ENCODE measurements at places on chromosomes 7 and 10. TPM values are rescaled to one million over a fixed set of nuclear protein-coding genes. Genes with fewer than 3 reads are reported as not detected.

The MCM10 gene
- 1.9 TPM for polyA plus RNA-seq

The IQCE gene
- polyA plus RNA-seq, result 11.1 TPM

The AOC1 gene
- polyA plus RNA-seq, result 325 TPM

The EFCAB10 gene
- polyA plus RNA-seq, result not detected

The HABP2 gene
- polyA plus RNA-seq, result not detected

The PNLIPRP3 gene
- 0.12 TPM for polyA plus RNA-seq

The NOS3 gene
- polyA plus RNA-seq, result 8.9 TPM

The BTBD16 gene
- polyA plus RNA-seq, result 0.18 TPM

The C7orf57 gene
- 0.04 TPM for polyA plus RNA-seq

The ANKRD61 gene
- 0.67 TPM for polyA plus RNA-seq

The NT5C3A gene
- polyA plus RNA-seq, result 96.5 TPM

The HOXA6 gene
- polyA plus RNA-seq, result 0.46 TPM

- no peak for DNase-seq
These were observed 128.4 kb downstream of the GRK5 start for GRCh38 chr10:119335671-119336353.

- DNase-seq, result no peak
These were observed 107.3 kb downstream of the SMURF1 start for GRCh38 chr7:99036546-99037111.

GRCh38 chr7:116211006-116211912 is 920 bp downstream of the TES start:
- DNase-seq, result peak; percentile 96

GRCh38 chr10:23754179-23754578 is 315.3 kb downstream of the OTUD1 start:
- DNase-seq, result no peak

- DNase-seq, result no peak
These were observed 37.1 kb downstream of the CAMK2B start for GRCh38 chr7:44288381-44288685.

DNA sequence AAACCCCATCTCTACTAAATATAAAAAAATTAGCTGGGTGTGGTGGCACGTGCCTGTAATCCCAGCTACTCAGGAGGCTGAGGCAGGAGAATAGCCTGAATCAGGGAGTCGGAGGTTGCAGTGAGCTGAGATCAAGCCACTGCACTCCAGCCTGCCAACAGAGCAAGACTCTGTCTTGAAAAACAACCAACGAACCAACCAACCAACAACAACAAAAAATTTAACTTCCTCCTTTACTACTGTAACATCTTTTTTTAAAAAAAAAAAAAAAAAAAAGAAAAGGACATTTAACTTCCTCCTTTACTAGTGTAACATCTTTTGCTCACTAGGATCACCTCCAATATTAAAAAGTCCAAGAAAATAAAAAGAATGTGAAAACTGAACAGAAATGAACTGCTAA is 92.3 kb upstream of the TMEM168 start:
- DNase-seq, result no peak

GRCh38 chr7:144827621-144828020 is 8.2 kb downstream of the TPK1 start:
- DNase-seq, result no peak

DNA sequence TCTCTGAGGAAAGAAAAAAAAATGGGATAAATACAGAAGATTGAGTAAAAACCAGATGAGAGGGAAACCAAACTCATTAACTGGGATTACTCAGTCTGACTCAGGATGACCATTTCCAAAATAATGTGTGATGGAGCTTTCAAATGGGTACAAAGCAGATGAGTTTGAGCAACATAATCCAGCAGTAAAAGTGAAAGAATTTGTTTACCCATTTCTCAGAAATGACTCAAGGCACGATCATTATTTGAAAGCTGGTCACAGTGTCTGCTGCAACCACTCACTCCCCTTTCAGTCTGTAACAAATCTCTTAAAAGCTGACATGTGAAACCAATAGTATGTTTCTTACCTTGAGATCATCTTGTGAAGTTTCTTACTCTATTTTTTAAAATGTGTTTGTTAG is 104.7 kb upstream of the KLF14 start:
- DNase-seq, result no peak

GRCh38 chr7:12091231-12091630 is 119.9 kb upstream of the TMEM106B start:
- no peak for DNase-seq

DNA sequence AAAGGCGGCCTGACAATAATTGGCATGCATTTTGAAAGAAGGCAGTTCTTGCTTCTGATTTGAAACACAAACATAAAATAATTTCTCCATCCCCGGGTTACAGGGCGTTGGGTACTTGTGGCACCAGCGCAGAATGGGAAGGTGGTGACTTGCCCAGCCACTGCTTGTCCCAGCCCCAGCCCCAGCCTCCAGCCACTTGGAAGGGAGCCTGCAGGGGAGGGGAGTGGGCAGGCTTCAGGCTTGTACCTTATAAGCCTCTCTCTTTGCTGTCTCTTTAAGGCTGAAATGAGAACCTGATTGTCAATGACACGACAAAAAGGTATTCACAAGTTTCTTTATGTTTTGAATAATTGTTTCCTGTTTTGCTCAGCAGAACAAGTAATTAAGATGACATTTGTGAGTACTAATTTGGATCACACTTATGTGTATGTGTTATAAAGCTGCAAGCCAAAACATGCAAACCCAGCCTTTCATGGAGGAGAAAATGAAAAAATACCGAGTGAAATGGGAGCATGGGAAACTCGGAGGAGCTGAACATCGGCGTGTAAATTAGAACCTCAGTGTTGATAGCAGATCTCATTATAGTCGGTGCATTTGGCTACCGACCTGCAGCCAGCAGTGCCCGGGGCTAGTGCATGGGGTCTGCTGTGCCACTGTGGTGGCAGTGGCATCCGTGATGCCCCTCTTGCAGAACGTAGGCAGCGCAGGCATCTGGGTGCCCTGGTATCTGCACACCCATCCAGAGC is 129.9 kb downstream of the EBF3 start:
- no peak for DNase-seq

DNA sequence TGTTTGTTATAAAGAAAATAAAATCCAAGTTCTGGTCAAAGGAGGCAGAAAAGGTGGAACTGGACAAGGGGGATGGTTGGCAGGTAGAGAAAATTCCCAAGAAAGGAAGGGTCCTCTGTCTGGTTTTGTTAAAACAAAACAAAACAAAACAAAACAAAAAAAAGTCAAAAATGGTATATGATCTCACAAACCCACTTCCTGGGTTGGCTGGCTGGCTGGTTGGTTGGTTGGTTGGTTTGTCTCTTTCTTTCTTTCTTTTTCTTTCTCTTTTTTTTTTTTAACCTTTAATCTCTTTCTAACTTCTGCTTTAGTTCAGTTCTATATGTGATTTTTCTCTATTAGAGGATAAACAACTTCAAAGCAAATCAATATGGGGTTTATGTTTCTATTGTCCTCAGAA is 41.1 kb upstream of the CPN1 start:
- DNase-seq, result no peak

DNA sequence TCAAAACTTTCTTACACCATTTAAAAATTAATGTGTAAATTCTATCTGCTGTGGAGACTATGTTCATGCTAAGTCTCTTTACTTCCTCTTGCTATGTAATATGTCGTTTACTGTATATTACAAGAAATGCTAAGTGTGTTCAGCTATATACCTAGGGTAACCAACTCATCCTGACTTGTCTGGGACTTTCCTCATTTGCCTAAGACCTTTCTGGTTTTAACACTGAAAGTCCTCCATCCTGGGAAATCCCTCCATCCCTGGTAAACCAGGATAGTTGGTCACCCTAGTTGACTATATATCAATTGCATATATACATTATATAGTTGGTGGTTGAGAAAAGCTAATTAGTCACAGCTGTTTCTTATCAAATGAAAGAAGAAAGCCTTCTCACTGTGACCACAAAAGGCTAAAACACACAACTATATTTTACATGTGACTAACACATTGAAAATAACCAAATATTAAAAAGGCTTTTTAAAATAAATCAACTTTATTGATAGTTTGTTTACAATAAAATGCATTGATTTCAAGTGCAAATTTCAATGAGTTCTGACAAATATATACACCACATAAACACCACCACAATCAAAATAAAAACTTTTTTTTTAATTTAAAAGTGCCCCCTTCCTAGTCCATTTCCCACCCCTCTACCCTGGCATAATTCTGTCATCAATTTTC is 167.7 kb upstream of the INHBA start:
- no peak for DNase-seq

- DNase-seq, result no peak
These were observed 105.3 kb upstream of the FAM20C start for GRCh38 chr7:87047-87446.

DNA sequence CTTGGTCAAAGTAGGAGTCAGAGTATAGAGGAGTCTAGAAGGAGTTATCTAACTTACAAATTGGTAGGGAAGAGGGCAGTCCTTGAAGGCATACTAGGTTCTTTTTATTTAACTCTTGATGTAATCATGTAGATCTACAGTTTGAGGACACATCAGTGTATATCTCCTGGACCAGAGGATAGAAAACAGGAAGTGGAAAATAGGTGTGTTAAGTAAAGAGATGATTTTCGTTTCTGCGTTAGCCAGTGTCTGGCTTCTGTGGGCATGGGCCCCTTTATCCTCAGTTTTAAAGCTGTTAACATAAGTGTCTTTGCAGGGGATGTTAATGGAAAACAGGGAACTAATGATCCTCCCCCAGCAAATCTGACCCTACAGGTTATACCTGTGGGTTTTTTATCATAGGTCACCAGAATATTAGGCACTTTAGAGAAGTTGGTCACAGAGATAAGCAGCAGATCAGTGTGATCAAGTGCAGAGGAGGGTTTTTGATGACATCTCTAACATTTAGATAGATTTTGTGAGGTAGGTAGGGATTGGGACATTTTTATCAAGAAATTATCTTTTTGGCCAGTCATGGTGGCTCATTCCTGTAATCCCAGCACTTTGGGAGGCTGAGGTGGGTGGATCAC is 58.6 kb upstream of the PRSS1 start:
- DNase-seq, result no peak

DNA sequence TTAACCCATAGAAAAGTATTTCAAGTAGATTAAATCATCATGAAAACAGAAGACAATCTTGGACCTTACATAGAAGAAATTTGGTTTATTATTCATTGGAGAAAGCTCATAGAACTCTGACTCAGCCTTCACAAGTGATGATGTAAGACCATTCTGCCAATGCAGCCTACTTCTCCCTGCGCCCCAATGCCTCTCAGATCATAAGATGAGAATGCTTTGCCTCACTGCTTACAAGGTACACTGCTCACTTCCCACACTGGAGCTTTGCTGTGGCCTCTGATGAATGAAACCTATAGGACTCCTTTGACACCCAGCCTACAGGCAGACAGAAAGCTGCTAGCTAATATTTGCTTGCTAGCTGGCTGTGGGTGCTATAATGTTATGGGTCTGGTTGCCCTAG is 569.4 kb upstream of the STEAP1 start:
- DNase-seq, result no peak

DNA sequence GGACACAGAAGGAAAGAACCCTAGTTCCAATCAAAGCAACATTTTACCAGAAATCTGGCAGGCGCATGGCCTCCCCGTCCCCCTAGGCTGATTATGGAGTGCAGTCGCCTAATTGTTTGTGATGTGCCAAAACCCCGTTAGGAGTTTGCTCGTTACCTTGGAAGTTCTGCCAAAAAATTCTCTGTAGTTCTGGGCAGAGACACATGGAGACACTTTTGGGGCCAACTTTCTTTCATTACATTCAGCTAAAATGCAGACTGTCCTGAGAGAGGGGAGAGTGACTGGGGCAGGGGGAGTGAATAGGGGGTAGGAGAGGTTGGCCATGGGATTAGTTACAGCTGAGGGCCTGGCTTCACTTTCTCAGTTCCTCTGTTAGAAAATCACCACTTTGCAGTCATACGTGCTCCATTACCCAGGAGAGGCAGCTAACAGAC is 158.0 kb upstream of the NPVF start:
- no peak for DNase-seq

DNA sequence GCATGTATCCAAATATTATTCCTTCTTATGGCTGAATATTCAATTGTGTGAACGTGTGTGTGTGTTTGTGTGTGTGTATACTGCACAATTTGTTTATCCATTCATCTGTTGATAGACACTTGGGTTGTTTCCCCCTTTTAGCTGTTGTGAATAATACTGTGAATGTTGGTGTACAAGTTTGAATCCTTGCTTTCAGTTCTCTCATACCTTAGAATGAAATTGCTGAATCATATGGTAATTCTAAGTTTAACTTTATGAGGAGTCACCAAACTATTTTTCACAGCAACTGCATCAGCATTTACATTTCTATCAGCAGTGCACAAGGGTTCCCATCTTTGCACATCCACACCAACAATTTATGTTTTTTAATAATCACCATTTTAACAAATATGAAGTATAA is 86.9 kb upstream of the GATAD1 start:
- DNase-seq, result no peak

DNA sequence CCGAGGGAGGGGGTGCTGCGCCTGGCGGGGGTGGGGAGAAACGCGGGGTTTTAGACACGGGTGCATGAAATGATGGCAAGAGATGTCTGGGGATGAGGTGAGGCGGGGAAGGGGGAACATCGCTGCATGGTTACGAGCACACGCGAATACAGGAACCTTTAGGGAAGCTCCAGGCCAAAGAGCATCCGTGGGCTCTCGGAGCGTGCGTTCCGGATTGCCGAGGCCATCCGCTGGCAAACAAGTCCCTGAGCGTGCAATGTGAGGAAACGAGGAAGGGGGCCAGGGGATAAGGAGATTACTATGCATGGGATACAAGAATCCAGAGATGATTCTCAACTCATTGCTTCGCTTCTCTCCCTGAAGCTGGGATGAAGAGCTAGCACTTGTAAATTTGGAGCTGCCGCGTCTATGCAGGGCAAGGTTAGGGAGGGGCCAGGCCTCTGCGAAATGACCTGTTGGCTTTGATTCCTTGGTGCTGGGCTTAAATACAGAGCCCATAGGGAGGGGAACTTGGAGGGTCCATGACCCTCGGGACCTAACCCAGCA is 520 bp upstream of the WNT2 start:
- no peak for DNase-seq

DNA sequence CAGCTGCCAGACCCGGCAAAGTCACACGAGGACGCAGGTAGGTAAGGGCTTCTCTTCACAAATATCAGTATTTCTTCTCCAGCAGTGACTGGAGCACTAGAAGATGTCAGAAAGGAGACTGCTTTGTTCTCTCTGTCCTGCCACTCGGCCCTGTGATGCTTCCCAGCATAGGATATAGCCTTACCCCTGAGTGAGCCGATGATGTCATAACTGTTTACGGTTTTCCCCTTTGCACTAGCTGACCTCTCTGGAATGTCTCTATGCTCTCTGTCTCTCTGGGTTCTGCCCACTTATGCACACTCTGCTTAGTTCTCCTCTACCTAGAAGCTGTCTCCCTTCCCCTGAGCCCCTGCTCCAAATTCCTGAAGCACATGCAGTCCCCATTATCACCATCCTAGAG is 167.5 kb upstream of the PODXL start:
- DNase-seq, result no peak

- DNase-seq, result no peak
These were observed 53.0 kb upstream of the BAMBI start for GRCh38 chr10:28624351-28624750.

All from small intestine (tissue), 16 donors.